ENCODE measurements at places on chromosomes 2 and 18.

DNA sequence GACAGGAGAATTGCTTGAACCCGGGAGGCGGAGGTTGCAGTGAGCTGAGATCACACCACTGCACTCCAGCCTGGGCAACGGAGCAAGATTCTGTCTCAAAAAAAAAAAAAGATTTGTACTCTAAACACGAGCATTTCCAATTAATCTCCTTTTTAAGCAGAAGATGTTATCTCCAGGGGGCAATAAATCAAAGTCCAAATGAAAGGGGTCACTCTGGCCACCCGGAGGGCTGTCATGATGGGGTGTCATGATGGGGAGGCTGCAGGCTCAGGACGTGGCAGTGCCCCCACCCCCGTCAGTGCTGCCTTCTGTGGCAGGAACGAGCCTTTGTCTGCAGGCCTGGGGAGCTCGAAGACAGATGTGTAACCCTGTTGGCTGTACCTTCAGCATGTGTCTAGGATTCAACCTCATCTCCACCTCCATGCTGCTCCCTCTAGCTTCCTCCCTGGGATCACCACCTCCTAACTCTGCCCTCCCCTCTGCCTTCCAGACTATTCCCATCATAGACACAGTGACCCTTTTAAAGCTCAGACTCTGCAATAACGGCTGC lies 76.9 kb upstream of the YWHAQ start:
- no peak for DNase-seq

- no peak for DNase-seq
Measured at GRCh38 chr2:32807662-32808061, 139.1 kb upstream of the LTBP1 start.

- DNase-seq = no peak
Measured at GRCh38 chr2:170689481-170689880, 25.7 kb upstream of the SP5 start.

GRCh38 chr2:153360239-153360638 lies 118.3 kb downstream of the RPRM start:
- no peak for DNase-seq

- no peak for DNase-seq
Measured at GRCh38 chr2:14828223-14828622, 195.7 kb downstream of the LRATD1 start.

DNA sequence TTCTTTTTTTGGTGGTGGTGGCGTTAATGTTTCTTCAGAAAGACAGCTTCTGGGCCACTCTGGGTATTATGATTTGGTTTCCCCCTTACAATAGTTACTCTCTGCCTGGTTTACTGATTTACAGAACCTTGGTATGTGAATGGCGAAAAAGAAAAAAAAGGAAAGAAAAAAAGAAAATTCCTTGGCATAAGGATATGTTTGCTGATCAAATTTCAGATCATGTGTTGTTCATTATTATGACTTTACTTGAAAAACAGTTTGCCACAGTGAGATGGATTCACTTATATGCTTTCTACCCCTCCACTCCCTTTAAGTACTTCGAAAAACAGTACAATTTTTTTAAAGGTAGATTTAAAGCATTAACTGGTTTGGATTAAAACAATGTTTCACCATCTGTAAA lies 21.0 kb downstream of the BCL11A start:
- no peak for DNase-seq

GRCh38 chr2:113166187-113166645 lies 7.6 kb upstream of the PSD4 start:
- DNase-seq = no peak

- DNase-seq = no peak
Measured at GRCh38 chr2:208311321-208311720, 45.3 kb downstream of the PIKFYVE start.

GRCh38 chr18:50709193-50709592 lies 110.6 kb downstream of the MRO start:
- DNase-seq = no peak

GRCh38 chr18:57856557-57857280 lies 53.6 kb upstream of the ATP8B1 start:
- no peak for DNase-seq

- no peak for DNase-seq
Measured at GRCh38 chr18:65751155-65752085, 608 bp downstream of the CDH7 start.

GRCh38 chr2:127641133-127641532 lies 4.8 kb upstream of the GPR17 start:
- no peak for DNase-seq

DNA sequence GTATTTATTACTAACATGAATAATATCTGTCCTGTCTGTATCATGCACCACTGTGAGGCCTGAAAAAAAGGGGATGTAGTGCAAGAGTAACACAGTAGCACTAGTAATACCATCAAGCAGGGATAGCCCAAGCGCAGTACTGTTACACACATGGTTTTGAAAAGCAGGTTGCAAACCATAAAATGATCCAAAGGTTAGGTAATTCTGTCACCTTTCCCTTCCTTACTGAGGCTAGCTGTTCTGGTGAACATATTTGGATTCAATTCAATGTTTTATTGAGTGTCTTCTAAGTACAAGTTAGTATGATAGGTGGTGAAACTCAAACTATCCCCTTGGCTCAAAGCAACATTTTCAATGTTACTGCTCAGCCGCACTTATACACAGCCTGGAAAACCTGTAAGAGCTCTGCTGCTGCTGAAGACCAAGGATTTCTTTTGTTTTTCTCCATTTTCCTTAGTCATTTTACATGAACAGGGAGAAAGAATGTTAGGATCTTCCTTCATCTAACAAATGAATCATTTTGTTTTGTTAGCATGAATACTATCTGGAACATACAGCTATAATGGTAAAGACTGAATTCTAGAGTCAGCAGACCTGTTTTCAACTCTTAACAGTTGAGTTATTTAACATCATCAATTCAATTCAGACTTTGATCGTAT lies 102.5 kb upstream of the ITPRID2 start:
- DNase-seq = no peak

DNA sequence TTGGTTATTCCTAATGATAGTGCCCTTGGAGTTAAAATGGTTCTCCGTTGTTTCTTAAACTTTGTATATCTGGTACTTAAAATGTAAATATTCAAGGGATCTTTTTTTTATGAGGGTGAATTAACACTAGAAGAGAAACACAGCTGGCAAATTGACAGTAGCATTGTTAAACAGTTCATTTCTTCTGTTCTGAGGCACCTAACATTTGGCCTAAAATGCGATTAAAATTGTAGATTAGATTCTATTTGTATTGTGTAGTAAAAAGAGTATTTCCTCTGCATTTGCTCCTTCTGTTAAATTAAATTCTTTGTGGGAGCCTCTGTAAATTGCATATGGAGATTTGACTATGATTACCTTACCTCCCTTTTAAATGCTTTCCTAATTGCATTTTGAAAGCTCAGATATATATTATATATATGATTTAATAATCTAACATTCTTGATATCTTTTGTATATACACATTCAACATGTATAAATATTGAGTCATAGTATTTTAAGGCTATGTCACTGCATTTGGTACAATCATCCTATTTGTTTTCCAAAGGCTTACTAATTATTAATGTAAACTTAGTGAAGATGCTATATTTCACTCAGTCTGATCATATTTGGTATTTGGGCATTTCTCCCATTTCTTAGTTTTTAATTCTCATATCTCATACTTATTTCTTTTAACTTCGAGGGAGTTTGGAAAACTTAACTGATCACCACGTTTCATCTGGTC lies 124.4 kb downstream of the AGPS start:
- no peak for DNase-seq

DNA sequence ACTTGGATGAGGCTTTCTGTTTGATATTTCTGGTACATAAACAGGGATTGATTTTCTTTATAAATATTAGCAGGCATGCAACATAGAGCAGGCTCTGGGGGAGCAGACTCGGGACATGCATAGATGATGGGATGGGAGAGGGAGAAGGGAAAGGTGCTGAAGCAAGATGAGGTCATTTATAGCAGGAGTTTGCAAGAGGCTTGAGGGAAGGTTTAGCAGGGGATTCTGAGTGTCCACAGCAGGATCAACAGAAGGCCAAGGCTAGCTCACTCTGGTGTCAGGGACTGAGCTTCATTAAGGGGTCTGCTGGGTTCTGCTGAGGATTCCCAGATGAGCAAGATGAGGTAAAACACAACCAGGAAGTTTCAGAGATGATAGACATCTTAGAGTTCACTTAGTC lies 309.1 kb upstream of the CELF4 start:
- DNase-seq = no peak

GRCh38 chr18:74492259-74492658 lies 3.9 kb upstream of the CNDP2 start:
- no peak for DNase-seq

DNA sequence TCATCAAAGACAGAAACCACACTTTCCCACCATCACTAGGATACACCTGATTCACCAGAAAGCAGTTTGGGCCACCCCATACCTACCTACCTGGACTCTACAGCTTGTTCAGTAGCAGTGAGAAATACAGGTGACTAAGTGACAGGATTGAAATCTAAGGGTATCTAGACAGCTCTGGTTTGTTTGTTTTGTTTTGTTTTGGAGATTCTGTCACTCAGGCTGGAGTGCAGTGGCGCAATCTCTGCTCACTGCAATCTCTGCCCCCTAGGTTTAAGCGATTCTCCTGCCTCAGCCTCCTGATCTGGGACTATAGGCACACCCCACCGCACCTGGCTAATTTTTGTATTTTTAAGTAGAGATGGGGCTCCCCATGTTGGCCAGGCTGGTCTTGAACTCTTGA lies 3.1 kb downstream of the TTC21B start:
- no peak for DNase-seq

DNA sequence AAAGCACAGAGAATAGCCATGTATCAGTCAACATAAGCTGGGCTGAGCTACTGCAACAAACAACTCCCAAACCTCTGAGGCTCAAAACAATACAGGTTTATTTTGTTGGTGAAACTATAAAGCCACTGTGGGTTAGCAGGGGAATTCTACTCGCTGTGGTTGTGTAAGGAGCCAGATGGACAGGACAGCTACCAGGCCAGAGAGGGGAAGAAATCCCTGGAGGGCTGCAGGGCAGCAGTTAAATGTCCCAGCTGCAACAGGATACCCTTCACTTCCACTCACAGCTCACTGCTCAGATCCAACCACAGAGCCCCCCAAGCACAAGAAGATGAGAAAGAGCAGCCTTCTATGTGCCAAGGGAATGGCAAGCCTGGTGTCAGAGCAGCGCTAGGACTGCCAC lies 245.9 kb upstream of the RAB6C start:
- no peak for DNase-seq

- no peak for DNase-seq
Measured at GRCh38 chr2:97743913-97744312, 30.5 kb downstream of the ZAP70 start.

DNA sequence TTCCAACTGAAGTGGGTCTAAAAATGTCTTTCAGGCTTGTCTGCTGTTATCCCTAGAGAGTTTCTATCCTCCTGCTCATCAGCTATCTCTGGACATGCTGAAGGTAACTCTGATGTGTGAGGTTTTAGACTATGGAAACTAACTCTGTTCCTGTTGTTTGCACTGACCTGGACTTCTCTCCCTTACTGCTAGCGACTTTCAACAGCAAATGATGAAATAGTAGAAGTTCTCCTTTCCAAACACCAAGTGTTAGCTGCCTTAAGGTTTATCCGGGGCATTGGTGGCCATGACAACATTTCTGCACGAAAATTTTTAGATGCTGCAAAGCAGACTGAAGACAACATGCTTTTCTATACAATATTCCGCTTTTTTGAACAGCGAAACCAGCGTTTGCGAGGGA lies 26.9 kb downstream of the RMC1 start:
- no peak for DNase-seq

- DNase-seq = no peak
Measured at GRCh38 chr2:106523976-106524665, 37.0 kb downstream of the CD8B2 start.

GRCh38 chr2:192159736-192160135 lies 35.0 kb downstream of the TMEFF2 start:
- DNase-seq = no peak

GRCh38 chr2:107775211-107775610 lies 51.5 kb upstream of the RGPD4 start:
- no peak for DNase-seq

DNA sequence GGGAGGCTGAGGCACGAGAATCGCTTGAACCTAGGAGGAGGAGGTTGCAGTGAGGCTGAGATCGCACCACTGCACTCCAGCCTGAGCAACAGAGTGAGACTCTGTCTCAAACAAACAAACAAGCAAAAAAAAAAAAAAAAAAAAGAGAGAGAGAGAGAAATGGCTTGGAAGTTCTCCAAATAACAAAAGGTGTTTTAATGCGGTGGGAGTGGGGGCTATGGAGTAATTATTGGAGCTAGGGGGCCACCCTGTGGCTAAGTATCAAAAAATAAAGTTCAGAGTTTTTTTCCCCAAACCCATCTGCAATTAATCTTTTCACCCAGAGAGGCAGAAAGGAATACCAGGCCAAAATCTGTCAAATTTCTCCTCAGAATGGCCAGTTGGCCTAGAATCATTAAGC lies 23.0 kb upstream of the CEP68 start:
- DNase-seq = no peak

GRCh38 chr2:158502974-158503373 lies 46.2 kb downstream of the PKP4 start:
- DNase-seq = no peak

GRCh38 chr2:55231546-55232083 lies 478 bp downstream of the CLHC1 start:
- no peak for DNase-seq

GRCh38 chr18:38961880-38962279 lies 1396.3 kb upstream of the CELF4 start:
- DNase-seq = no peak

- no peak for DNase-seq
Measured at GRCh38 chr2:195486987-195487644, 169.9 kb upstream of the SLC39A10 start.

- DNase-seq = no peak
Measured at GRCh38 chr2:47896450-47896968, 9.8 kb downstream of the FBXO11 start.

GRCh38 chr2:191188550-191189093 lies 37.8 kb upstream of the STAT4 start:
- no peak for DNase-seq

GRCh38 chr2:16664052-16664731 lies 1.4 kb downstream of the CYRIA start:
- no peak for DNase-seq

- DNase-seq = no peak
Measured at GRCh38 chr2:233830111-233830802, 24.1 kb downstream of the HJURP start.

GRCh38 chr2:170887896-170888295 lies 41.2 kb upstream of the GORASP2 start:
- DNase-seq = no peak

GRCh38 chr2:127041259-127041970 lies 65.5 kb downstream of the BIN1 start:
- no peak for DNase-seq

- no peak for DNase-seq
Measured at GRCh38 chr18:37138456-37138855, 309.5 kb downstream of the KIAA1328 start.

- DNase-seq = no peak
Measured at GRCh38 chr2:64655018-64655664, 1.4 kb upstream of the SERTAD2 start.

GRCh38 chr18:26471027-26471426 lies 77.3 kb downstream of the KCTD1 start:
- no peak for DNase-seq
